Keratinocyte (primary cell): ENCODE measurements at places on chromosomes 11 and 22. TPM values are rescaled to one million over a fixed set of nuclear protein-coding genes. Genes with fewer than 3 reads are reported as not detected.

Gene C11orf65
- polyA plus RNA-seq = 0.34 to 0.83 TPM (median 0.46 TPM) in 3 replicates

Gene LGALS1
- 1,629 to 5,918 TPM (median 2,086 TPM) in 3 replicates for polyA plus RNA-seq

Gene CD6
- polyA plus RNA-seq = 0.03 TPM in 3 replicates

Gene CNTN5
- polyA plus RNA-seq = not detected in 3 replicates

Gene PRR33
- polyA plus RNA-seq = not detected in 3 replicates

Gene CHADL
- polyA plus RNA-seq = 0.16 to 0.26 TPM (median 0.26 TPM) in 3 replicates

Gene PHETA2
- polyA plus RNA-seq = 0.80 to 2.2 TPM (median 1.4 TPM) in 3 replicates

- no peak overlapping the region for H3K4me3 ChIP-seq
- no peak overlapping the region for H3K27ac ChIP-seq
- H3K36me3 ChIP-seq = no peaks in the 10 kb centered on the region
- DNase-seq = no peak
- peaks cover 59% of the 10 kb centered on the region for H3K27me3 ChIP-seq
- H3K4me1 ChIP-seq = no peaks in the 10 kb centered on the region
Observed at GRCh38 chr11:120884154-120885020, 139.5 kb upstream of the TBCEL start.

DNA sequence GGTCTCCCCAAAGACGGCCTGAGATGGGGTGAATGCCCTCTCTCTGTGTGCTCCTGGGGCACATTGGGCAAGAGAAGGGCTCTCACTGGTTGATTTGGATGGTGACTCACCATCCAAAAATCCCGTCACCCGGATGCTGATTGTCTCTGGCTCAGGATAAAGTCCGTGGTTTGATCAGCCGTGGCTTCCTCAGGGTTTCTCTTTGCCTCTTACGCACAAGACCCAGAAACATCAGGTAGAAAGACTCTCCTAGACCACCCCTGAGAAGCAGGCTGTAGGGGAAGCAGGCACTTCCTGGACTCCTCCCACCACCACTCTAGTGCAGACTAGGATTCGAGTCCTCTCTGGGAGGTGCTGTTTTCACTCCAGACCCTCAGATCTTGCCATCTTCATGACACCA, 176.1 kb upstream of the NCAM1 start:
- DNase-seq = no peak
- no peaks in the 10 kb centered on the region for H3K27me3 ChIP-seq
- no peaks in the 10 kb centered on the region for H3K36me3 ChIP-seq
- peaks cover 5% of the 10 kb centered on the region for H3K4me1 ChIP-seq
- no peak overlapping the region for H3K4me3 ChIP-seq

DNA sequence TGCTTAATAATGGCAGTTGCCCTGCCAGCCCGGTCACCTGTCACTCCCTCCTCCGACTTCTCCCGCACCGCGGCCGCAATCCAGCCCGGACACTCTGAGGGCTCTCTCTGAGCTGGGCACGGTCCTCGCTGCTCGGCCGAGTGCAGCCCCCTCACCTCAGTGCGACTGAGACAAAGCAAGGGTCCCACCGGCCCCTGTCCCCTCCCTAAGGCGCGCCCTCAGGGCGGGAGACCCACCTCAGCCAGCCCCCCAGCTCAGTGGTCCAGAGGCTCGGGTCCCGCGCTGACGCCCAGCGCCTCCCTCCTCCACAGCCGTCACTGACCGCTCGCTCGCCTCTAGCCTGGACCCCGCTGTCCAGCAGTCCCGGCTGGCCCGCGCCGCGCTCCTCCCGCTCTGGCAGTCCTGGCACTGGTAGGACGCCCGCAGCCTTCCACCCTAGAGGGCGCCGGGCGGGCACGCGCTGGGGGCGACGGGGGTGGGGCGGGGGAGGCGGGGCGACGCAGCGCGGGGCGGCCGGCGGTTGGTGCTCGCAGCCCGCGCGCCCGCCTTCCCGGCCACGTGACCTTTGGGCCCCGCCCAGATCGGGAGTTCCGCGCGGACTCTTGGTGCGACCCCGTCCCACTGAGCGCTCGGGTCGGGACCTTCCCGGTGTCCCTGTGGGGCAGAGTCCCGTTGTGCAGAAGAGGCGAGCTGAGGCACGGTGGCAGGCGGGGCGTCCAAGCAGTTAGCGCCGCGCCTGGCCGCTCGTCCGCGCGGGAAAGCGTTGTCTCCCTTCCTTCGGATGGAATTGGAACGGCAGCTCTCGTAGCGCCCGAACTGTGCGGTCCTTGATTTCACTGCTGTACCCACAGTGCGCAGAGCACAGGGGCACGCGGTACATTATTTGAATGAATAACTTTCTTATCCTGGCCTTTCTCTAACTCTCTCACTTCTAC, 7.8 kb upstream of the L3MBTL2 start:
- H3K27me3 ChIP-seq = no peaks in the 10 kb centered on the region
- peaks cover 17% of the 10 kb centered on the region for H3K4me1 ChIP-seq
- no peak overlapping the region for H3K27ac ChIP-seq
- H3K36me3 ChIP-seq = no peaks in the 10 kb centered on the region

GRCh38 chr11:131823772-131824171, 453.4 kb downstream of the NTM start:
- H3K27ac ChIP-seq = no peak overlapping the region
- no peaks in the 10 kb centered on the region for H3K27me3 ChIP-seq
- H3K4me3 ChIP-seq = no peak overlapping the region
- H3K4me1 ChIP-seq = no peaks in the 10 kb centered on the region
- no peak for DNase-seq

GRCh38 chr11:29327891-29328290, 688.9 kb downstream of the KCNA4 start:
- H3K27ac ChIP-seq = no peak overlapping the region
- no peak for DNase-seq
- H3K36me3 ChIP-seq = no peaks in the 10 kb centered on the region
- no peaks in the 10 kb centered on the region for H3K27me3 ChIP-seq
- no peak overlapping the region for H3K4me3 ChIP-seq

DNA sequence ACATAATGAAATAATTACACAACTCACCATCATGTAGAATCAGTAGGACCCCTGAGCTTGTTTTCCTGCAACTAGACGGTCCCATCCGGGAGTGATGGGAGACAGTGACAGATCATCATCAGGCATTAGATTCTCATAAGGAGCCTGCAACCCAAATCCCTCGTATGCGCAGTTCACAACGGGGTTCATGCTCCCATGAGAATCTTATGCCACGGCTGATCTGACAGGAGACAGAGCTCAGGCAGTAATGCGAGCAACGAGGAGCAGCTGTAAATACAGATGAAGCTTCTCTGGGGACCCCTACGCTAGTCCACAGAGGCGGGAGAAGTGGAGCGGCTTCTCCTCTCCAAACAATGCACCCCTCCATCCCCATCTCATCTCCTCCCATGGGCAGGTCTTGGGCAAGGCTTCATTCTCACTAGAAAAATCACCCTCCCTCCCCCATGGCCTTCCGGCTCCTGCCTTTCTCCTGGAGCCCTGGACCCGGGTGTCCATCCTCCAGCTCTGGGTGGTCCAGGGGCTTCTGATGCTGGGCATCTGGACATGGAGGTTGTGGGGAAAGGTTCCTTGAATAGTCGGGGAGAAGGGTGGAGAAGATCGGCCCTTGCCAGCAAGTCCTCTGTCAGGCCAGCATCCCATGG, 16.2 kb upstream of the RAC2 start:
- no peak overlapping the region for H3K4me3 ChIP-seq
- H3K4me1 ChIP-seq = peaks cover 35% of the 10 kb centered on the region
- no peak for DNase-seq

DNA sequence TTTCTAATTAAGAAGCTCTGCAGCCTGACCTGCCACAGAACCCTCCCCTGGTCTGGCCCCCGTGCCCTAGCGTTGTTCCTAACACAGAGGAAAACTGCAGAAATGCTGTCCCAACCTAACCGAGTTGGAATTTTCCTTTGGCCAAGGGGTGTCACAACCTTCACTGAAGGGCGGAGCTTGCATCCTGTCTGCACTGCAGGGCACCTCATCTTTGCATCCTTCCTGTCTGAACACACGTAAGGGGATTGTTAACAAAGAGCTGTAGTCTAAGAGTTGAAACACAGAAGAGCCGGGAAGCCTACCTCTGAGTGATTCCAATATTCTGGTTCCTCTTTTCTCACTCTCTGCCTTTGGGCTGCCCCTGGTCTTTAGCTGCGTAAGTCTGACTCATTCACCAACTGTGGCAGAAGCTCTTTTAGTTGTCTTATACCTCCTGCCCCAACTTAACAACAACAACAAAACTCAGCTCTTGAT, 1.6 kb downstream of the DIXDC1 start:
- peaks cover 38% of the 10 kb centered on the region for H3K4me1 ChIP-seq
- DNase-seq = no peak
- no peaks in the 10 kb centered on the region for H3K36me3 ChIP-seq
- H3K27me3 ChIP-seq = no peaks in the 10 kb centered on the region
- peak overlapping the region; percentile 59 for H3K27ac ChIP-seq

DNA sequence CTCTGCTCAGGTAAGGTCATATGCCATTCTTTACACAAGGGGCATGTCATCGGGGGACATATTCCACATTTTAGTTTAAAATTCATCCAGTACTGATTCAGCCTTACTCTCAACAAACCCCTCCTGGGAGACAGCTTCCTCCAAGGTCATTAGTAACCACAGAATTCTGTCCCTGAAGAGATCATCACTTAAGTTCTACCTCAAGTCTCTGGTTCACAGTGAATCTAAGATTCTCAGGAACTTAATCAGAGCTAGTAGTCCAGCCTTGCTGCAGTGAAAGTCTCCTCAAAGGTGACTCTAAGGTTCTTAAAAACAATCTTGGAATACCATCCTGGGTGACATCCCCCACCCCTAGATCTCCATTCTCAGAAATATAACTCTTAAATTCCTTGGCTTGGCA, 18.9 kb upstream of the GDPD4 start:
- H3K4me3 ChIP-seq = no peak overlapping the region
- peaks cover 7% of the 10 kb centered on the region for H3K36me3 ChIP-seq
- no peaks in the 10 kb centered on the region for H3K4me1 ChIP-seq
- no peak overlapping the region for H3K27ac ChIP-seq
- H3K27me3 ChIP-seq = peaks cover 3% of the 10 kb centered on the region

DNA sequence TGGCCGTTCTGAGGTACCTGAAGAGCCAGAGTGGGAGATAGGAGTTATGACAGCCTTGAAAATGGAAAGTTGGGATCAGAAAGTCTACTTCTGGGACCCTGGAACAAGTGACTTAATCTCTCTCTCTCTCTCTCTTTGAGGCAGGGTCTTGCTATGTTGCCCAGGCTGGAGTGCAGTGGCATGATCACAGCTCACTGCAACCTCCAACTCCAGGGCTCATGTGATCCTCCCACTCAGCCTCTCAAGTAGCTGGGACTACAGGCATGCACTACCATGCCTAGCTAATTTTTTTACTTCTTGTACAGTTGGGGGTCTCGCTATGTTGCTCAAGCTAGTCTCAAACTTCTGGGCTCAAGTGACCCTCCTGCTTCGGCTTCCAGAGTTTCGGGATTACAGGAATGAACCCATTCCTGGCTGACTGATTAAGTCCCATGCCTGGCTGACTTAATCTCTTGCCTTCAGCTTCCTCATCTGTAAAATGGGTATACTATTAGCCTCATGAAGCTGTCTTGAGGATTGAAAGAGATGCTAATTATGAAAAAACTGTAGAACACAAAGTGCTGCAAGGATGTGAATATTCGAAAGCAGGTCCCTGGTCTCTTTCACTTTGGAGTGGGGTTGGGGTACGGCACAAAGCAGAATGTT, 87.7 kb downstream of the UBASH3B start:
- peaks cover 1% of the 10 kb centered on the region for H3K36me3 ChIP-seq
- H3K4me3 ChIP-seq = no peak overlapping the region
- H3K27ac ChIP-seq = no peak overlapping the region

DNA sequence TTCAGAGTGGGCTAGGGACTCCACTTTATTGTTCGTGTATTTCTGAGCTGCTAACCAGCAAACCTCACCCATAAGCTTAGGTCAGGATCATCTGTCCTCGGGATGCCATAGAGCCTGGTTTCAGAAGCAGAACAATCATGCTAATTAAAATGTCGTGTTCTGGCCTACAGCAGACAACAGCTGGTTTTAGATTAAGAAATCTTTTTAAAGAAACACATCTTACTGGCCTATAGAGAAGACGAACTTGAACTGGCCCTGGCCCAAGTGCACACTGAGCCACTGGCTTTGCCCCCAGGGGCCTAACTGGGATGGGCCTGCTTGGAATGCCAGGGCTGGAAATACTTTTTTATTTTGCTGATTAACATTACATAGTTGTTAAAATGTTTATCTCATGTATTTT, 63.2 kb downstream of the ALX4 start:
- H3K27me3 ChIP-seq = no peaks in the 10 kb centered on the region
- H3K4me3 ChIP-seq = no peak overlapping the region
- peaks cover 6% of the 10 kb centered on the region for H3K4me1 ChIP-seq
- DNase-seq = no peak
- H3K27ac ChIP-seq = no peak overlapping the region
- H3K36me3 ChIP-seq = peaks cover 14% of the 10 kb centered on the region

- peaks cover 4% of the 10 kb centered on the region for H3K27me3 ChIP-seq
- H3K4me1 ChIP-seq = no peaks in the 10 kb centered on the region
- H3K27ac ChIP-seq = no peak overlapping the region
- no peaks in the 10 kb centered on the region for H3K36me3 ChIP-seq
- no peak for DNase-seq
Observed at GRCh38 chr11:19551457-19551856, 161.2 kb upstream of the NAV2 start.

- no peak overlapping the region for H3K27ac ChIP-seq
- H3K27me3 ChIP-seq = no peaks in the 10 kb centered on the region
- no peaks in the 10 kb centered on the region for H3K4me1 ChIP-seq
- no peak overlapping the region for H3K4me3 ChIP-seq
- DNase-seq = no peak
Observed at GRCh38 chr11:60080535-60080934, 7.9 kb upstream of the MS4A2 start.

GRCh38 chr22:29914165-29914564, 31.2 kb downstream of the MTMR3 start:
- H3K4me1 ChIP-seq = peaks cover 22% of the 10 kb centered on the region
- H3K4me3 ChIP-seq = no peak overlapping the region
- no peaks in the 10 kb centered on the region for H3K27me3 ChIP-seq
- H3K36me3 ChIP-seq = no peaks in the 10 kb centered on the region
- H3K27ac ChIP-seq = peak overlapping the region; percentile 62
- peak; percentile 50 for DNase-seq

GRCh38 chr11:72767203-72768062, 15.2 kb upstream of the ARAP1 start:
- peaks cover 8% of the 10 kb centered on the region for H3K4me1 ChIP-seq
- no peaks in the 10 kb centered on the region for H3K27me3 ChIP-seq
- no peak overlapping the region for H3K27ac ChIP-seq
- H3K4me3 ChIP-seq = no peak overlapping the region
- no peak for DNase-seq

GRCh38 chr22:42319386-42319785, 48.9 kb upstream of the TCF20 start:
- H3K27ac ChIP-seq = no peak overlapping the region
- no peaks in the 10 kb centered on the region for H3K27me3 ChIP-seq
- peaks cover 43% of the 10 kb centered on the region for H3K4me1 ChIP-seq

DNA sequence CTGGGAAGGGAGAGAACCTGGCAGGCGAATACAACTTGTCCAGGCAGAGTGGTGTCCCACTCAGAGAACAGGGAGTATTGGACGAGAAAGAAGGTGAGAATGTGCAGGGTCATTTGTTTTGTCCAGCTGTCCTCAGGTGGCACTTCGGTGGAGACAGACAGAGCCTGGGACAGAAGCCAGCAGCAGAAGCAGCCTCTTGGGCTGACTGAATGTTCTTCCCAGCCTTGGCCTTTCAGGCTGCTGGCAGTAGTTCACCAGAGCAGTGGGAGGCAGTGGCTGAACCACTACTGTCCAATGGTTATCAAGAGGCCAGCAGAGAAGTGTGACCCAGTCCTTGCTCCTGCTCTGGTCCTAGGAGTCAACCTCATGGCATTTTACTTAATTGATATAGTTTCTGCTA, 331.1 kb upstream of the NARS2 start:
- no peaks in the 10 kb centered on the region for H3K27me3 ChIP-seq
- H3K4me1 ChIP-seq = peaks cover 5% of the 10 kb centered on the region
- no peak overlapping the region for H3K4me3 ChIP-seq
- peaks cover 2% of the 10 kb centered on the region for H3K36me3 ChIP-seq
- no peak overlapping the region for H3K27ac ChIP-seq

GRCh38 chr11:119832202-119832935, 103.4 kb upstream of the NECTIN1 start:
- no peak overlapping the region for H3K4me3 ChIP-seq
- no peaks in the 10 kb centered on the region for H3K4me1 ChIP-seq
- no peaks in the 10 kb centered on the region for H3K36me3 ChIP-seq
- DNase-seq = no peak
- peaks cover 40% of the 10 kb centered on the region for H3K27me3 ChIP-seq
